ENCODE measurements at places on chromosomes 5 and 9. TPM values are rescaled to one million over a fixed set of nuclear protein-coding genes. Genes with fewer than 3 reads are reported as not detected.

GRCh38 chr5:143230676-143230996, 172.8 kb downstream of the NR3C1 start:
- no peak for DNase-seq
- no peak overlapping the region for H3K27ac ChIP-seq
- no peaks in the 10 kb centered on the region for H3K36me3 ChIP-seq

GRCh38 chr5:93054424-93055163, 526.4 kb downstream of the NR2F1-AS1 start:
- no peaks in the 10 kb centered on the region for H3K27me3 ChIP-seq
- no peaks in the 10 kb centered on the region for H3K36me3 ChIP-seq
- no peak for DNase-seq
- no peak overlapping the region for H3K27ac ChIP-seq
- H3K4me1 ChIP-seq = no peaks in the 10 kb centered on the region
- H3K4me3 ChIP-seq = no peak overlapping the region

- peak; percentile 88 for DNase-seq
- no peaks in the 10 kb centered on the region for H3K27me3 ChIP-seq
- H3K36me3 ChIP-seq = no peaks in the 10 kb centered on the region
Observed at GRCh38 chr9:113381909-113382411, 5.2 kb upstream of the HDHD3 start.

- DNase-seq = no peak
- H3K4me1 ChIP-seq = no peaks in the 10 kb centered on the region
- H3K4me3 ChIP-seq = no peak overlapping the region
- no peaks in the 10 kb centered on the region for H3K27me3 ChIP-seq
- no peak overlapping the region for H3K27ac ChIP-seq
Observed at GRCh38 chr5:58255970-58256369, 203.9 kb downstream of the PLK2 start.

The KIF27 gene
- total RNA-seq = 3.0 TPM

The KIF4B gene
- total RNA-seq = not detected

The CD72 gene
- total RNA-seq = 2.7 TPM

The HTR4 gene
- total RNA-seq = not detected

The TAF1L gene
- not detected for total RNA-seq
